ENCODE measurements at places on chromosomes 1 and 21. TPM values are rescaled to one million over a fixed set of nuclear protein-coding genes. Genes with fewer than 3 reads are reported as not detected.

Gene C1QC
- 167 TPM for total RNA-seq

Gene ENO1
- total RNA-seq = 481 TPM

DNA sequence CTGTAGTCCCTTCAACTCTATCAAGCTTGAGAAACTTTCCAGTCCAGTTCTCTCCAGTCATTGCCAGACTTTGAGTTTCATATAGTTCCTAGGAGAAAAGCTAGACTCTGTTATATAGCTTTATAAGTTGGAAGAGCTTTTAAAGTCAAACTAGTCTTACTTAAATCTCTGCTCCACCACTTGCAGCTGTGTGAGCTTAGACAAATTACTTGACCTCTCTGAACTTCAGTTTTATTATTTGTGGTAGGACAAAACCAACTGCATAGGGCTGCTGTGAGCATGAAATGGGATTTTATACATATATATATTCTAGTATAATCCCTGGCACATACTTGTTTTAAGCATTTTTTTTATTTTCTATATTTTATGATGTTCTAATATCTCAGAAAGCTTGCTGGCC lies 338.7 kb upstream of the NR5A2 start:
- no peaks in the 10 kb centered on the region for H3K4me1 ChIP-seq
- no peaks in the 10 kb centered on the region for H3K27me3 ChIP-seq
- no peak overlapping the region for H3K4me3 ChIP-seq
- DNase-seq = no peak

- DNase-seq = no peak
- H3K27ac ChIP-seq = no peak overlapping the region
- no peaks in the 10 kb centered on the region for H3K4me1 ChIP-seq
- H3K4me3 ChIP-seq = no peak overlapping the region
- no peaks in the 10 kb centered on the region for H3K36me3 ChIP-seq
Measured at GRCh38 chr21:31382060-31382459, 38.0 kb upstream of the TIAM1 start.

GRCh38 chr1:228842094-228842775 lies 107.0 kb downstream of the RHOU start:
- H3K27ac ChIP-seq = no peak overlapping the region
- H3K27me3 ChIP-seq = no peaks in the 10 kb centered on the region
- no peak for DNase-seq
- H3K36me3 ChIP-seq = no peaks in the 10 kb centered on the region
- no peak overlapping the region for H3K4me3 ChIP-seq

Gene GPR3
- total RNA-seq = not detected

DNA sequence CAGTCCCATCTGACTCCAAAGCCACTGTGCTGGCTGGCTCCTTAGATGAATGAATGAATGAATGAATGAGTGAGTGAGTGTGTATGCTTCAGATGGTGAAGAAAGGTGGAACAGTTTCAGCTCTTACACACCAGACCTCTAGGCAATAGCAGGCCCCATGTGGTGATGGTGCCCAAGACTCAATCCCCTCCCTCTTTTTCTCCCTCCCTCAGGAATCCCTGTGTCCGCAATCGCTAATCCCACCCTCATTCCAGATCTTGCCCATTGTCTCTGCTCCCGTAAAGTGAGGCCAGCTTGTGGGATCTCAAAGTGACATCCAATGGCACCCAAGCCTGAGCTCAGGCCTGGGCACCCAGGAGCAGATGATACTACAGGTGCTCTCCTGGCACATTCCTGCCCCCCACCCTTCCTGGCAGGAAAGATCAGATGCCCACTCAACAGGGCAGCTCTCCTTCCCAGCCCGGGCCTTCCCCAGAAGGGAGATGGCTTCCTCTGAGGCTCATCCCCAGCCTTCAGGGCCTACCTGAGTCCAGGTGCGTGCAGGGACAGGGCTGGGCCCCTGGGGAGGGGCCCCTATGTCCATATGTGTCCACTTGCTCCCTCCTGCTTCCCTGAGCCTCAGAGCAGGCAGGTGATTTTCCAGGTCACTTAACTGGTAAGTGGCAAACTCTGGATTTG lies 106.4 kb downstream of the HMGB4 start:
- H3K4me3 ChIP-seq = no peak overlapping the region
- no peak overlapping the region for H3K27ac ChIP-seq
- H3K4me1 ChIP-seq = no peaks in the 10 kb centered on the region
- no peaks in the 10 kb centered on the region for H3K27me3 ChIP-seq
- DNase-seq = no peak
- no peaks in the 10 kb centered on the region for H3K36me3 ChIP-seq

- peak within 1 kb of the TSS; percentile 99 for H3K27ac ChIP-seq
- H3K27me3 ChIP-seq = no peaks in the 10 kb centered on the region
- H3K4me3 ChIP-seq = peak within 1 kb of the TSS; percentile 75
Measured at GRCh38 chr1:45686288-45687013, at the start of gene GPBP1L1. GPBP1L1 (minus strand) TSS chr1:45686533; CDS start chr1:45659087, 27,446 bp downstream.

DNA sequence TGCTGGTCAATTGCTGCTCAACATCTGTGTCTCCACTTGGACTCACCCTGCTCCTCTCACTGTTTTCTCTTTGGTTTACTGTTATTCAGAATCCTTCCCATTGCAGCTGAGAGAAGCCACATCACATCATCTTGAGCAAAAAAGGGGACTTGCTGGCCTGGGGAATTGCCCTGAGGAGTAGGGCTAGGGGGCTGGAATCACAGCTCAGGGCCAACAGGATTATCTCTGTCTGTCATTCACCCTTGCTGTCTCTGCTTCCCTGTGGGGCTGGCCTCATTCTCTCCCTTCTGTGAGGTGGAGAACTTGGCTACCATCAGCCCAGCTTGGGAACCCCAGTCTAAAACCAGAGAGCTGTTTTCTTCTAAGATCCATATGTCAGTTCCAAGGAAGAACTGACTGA lies 140.7 kb upstream of the WNT4 start:
- no peak for DNase-seq
- no peaks in the 10 kb centered on the region for H3K27me3 ChIP-seq
- H3K4me1 ChIP-seq = no peaks in the 10 kb centered on the region
- H3K27ac ChIP-seq = no peak overlapping the region
- no peaks in the 10 kb centered on the region for H3K36me3 ChIP-seq

DNA sequence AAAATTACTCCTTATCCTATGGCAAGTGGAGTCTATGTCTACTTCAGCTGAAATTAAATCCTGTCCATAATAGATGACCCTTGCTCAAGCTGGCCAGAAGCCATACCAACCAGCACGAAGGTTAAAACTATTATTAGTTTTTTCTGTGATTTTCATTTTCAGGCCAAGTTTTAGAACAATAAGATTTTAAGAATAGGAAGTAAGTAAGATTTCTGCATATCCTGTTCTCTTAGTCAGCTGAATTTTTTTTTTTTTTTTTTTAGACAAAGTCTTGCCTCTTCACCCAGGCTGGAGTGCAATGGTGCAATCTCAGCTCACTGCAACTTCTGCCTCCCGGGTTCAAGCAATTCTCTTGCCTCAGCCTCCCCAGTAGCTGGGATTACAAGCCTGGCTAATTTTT lies 6.1 kb upstream of the RBP7 start:
- peak; percentile 37 for DNase-seq
- H3K36me3 ChIP-seq = no peaks in the 10 kb centered on the region
- no peaks in the 10 kb centered on the region for H3K4me1 ChIP-seq
- H3K4me3 ChIP-seq = no peak overlapping the region
- no peak overlapping the region for H3K27ac ChIP-seq
- no peaks in the 10 kb centered on the region for H3K27me3 ChIP-seq

- no peak overlapping the region for H3K4me3 ChIP-seq
- no peak overlapping the region for H3K27ac ChIP-seq
- no peaks in the 10 kb centered on the region for H3K4me1 ChIP-seq
Measured at GRCh38 chr1:162756523-162756922, 34.0 kb upstream of the HSD17B7 start.

DNA sequence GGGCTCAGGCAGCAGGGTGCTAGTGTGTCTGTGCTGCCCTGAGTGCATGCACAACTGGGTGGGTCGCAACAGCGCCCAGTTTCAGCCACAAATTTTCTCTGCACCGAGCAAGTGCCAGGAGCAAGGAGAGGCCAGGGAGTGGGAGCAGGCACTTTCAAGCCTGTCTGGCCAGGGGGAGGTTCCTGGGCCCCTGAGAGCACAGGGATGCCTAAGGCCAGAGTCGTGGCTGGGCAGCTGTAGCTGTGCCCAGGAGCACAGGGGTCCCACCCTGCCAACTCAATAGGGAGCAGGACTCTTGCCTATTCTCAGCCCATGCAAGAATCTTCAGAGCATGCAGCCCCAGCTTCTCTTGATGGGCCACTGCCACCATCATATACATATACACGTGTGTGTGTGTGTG lies 1577.4 kb downstream of the KCNT2 start:
- no peaks in the 10 kb centered on the region for H3K4me1 ChIP-seq
- no peaks in the 10 kb centered on the region for H3K27me3 ChIP-seq
- DNase-seq = no peak

GRCh38 chr1:151975311-151976014 lies 18.2 kb downstream of the S100A10 start:
- no peaks in the 10 kb centered on the region for H3K27me3 ChIP-seq
- H3K27ac ChIP-seq = no peak overlapping the region
- H3K4me3 ChIP-seq = no peak overlapping the region
- no peaks in the 10 kb centered on the region for H3K36me3 ChIP-seq
- peaks cover 2% of the 10 kb centered on the region for H3K4me1 ChIP-seq

- peak overlapping the region; percentile 72 for H3K27ac ChIP-seq
- peak; percentile 47 for DNase-seq
- H3K4me1 ChIP-seq = no peaks in the 10 kb centered on the region
- no peaks in the 10 kb centered on the region for H3K27me3 ChIP-seq
- no peaks in the 10 kb centered on the region for H3K36me3 ChIP-seq
Measured at GRCh38 chr1:183234660-183235476, 48.8 kb downstream of the LAMC2 start.

- H3K27me3 ChIP-seq = no peaks in the 10 kb centered on the region
- peak overlapping the region; percentile 89 for H3K4me3 ChIP-seq
- DNase-seq = no peak
- peak overlapping the region; percentile 100 for H3K27ac ChIP-seq
Measured at GRCh38 chr1:109985247-109986053, 885 bp downstream of the AHCYL1 start.

DNA sequence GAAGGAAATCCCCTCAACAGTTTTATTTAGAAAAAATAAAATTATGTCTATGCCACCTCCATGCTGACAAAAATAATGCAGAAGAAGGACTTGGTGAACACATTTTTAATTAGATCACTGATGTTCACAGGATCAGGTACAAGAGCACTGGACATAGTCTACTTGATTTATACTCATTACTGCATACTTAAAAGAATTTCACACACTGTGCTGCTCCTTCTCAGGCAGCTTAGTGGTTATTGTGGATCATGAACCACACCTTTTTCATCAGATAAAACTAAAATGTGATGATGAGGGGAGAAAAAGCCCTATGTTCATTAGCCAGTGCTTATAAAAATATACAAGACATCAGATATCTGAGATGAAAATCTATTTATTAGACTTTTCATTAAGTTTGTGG lies 103.3 kb upstream of the DPH5 start:
- no peak for DNase-seq
- no peak overlapping the region for H3K4me3 ChIP-seq
- no peaks in the 10 kb centered on the region for H3K27me3 ChIP-seq
- H3K4me1 ChIP-seq = no peaks in the 10 kb centered on the region
- no peak overlapping the region for H3K27ac ChIP-seq

GRCh38 chr1:235953801-235954200 lies 87.1 kb upstream of the LYST start:
- no peak for DNase-seq
- no peak overlapping the region for H3K4me3 ChIP-seq
- no peak overlapping the region for H3K27ac ChIP-seq

Gene SLC9C2
- total RNA-seq = not detected

DNA sequence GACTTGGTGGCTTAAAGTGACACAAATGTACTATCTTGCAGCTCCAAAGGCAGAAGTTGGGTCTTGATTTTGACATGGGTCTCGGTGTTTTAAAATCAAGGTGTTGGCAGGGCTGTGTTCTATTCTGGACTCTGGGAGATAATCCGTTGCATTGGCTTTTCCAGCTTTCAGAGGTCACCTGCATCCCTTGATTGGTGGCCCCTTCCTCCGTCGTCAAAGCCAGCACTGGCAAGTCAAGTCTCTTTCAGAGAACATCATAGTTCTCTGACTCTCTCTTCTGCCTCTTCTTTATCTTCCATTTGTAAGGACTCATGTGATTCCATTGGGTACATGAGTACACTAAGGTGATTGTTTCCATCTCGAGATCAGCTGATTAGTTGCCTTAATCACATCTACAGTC lies 172.1 kb downstream of the CAMTA1 start:
- H3K27me3 ChIP-seq = peaks cover 7% of the 10 kb centered on the region
- H3K27ac ChIP-seq = no peak overlapping the region
- H3K4me1 ChIP-seq = peaks cover 15% of the 10 kb centered on the region
- H3K36me3 ChIP-seq = no peaks in the 10 kb centered on the region
- no peak for DNase-seq

DNA sequence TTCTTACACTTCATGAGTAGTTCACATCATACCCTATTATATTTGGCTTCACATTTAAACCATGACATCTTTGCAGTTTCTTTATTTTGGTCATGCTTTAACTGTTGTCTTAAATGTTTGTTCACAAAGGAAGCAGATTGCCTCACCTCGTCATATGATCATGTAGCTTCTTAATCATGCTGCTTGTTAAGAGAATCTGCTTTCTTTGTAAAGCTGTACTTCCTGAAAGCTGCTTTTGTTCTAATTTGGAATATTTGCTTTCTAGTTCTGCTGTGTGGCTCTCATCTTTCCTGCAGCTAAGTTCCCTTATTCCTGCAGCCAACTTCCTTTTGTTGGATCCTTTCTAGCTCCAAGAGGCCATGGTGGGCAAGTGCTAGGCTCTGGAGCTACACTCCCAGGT lies 62.9 kb upstream of the SIM2 start:
- no peaks in the 10 kb centered on the region for H3K36me3 ChIP-seq
- H3K27ac ChIP-seq = no peak overlapping the region
- H3K27me3 ChIP-seq = no peaks in the 10 kb centered on the region
- no peak overlapping the region for H3K4me3 ChIP-seq
- no peaks in the 10 kb centered on the region for H3K4me1 ChIP-seq

- no peak overlapping the region for H3K4me3 ChIP-seq
- no peaks in the 10 kb centered on the region for H3K27me3 ChIP-seq
- H3K36me3 ChIP-seq = peaks cover 11% of the 10 kb centered on the region
- no peak overlapping the region for H3K27ac ChIP-seq
- DNase-seq = no peak
- no peaks in the 10 kb centered on the region for H3K4me1 ChIP-seq
Measured at GRCh38 chr1:74753104-74753503, 20.2 kb downstream of the TYW3 start.

- H3K27ac ChIP-seq = peak overlapping the region; percentile 97
- peaks cover 100% of the 10 kb centered on the region for H3K4me1 ChIP-seq
- H3K36me3 ChIP-seq = no peaks in the 10 kb centered on the region
- peak; percentile 65 for DNase-seq
- H3K4me3 ChIP-seq = peak overlapping the region; percentile 24
Measured at GRCh38 chr1:204080163-204080903, 7.4 kb downstream of the SOX13 start.

GRCh38 chr1:165816826-165817497 lies 10.5 kb upstream of the UCK2 start:
- no peak overlapping the region for H3K27ac ChIP-seq
- no peaks in the 10 kb centered on the region for H3K36me3 ChIP-seq
- DNase-seq = no peak
- H3K4me3 ChIP-seq = no peak overlapping the region
- H3K4me1 ChIP-seq = no peaks in the 10 kb centered on the region
- H3K27me3 ChIP-seq = no peaks in the 10 kb centered on the region
